A549 treated with ZK216348 at 1 μM for 4 hours (cell line): ENCODE measurements at places on chromosomes 4 and X. TPM values are rescaled to one million over a fixed set of nuclear protein-coding genes. Genes with fewer than 3 reads are reported as not detected.

The BANK1 gene
- 0.65 to 1.0 TPM (median 0.73 TPM) in 5 replicates for total RNA-seq

The CFAP299 gene
- total RNA-seq = not detected in 5 replicates

The TMPRSS11B gene
- not detected in 5 replicates for total RNA-seq

The HPGDS gene
- not detected in 5 replicates for total RNA-seq

The MMRN1 gene
- total RNA-seq = not detected in 5 replicates

The SYP gene
- 2.2 to 3.4 TPM (median 3.1 TPM) in 5 replicates for total RNA-seq

The RASL11B gene
- total RNA-seq = 0.08 to 0.14 TPM (median 0.11 TPM) in 3 of 5 replicates, not detected in the others

The SCRG1 gene
- not detected in 5 replicates for total RNA-seq

The TEX11 gene
- total RNA-seq = not detected in 5 replicates

The STK26 gene
- total RNA-seq = 8.1 to 15.1 TPM (median 9.3 TPM) in 5 replicates

The UCHL1 gene
- 924 to 983 TPM (median 929 TPM) in 5 replicates for total RNA-seq

The DCLK2 gene
- total RNA-seq = 8.2 to 10.3 TPM (median 9.8 TPM) in 5 replicates

The COPS4 gene
- 23.0 to 44.3 TPM (median 24.5 TPM) in 5 replicates for total RNA-seq

The NLGN3 gene
- 0.94 to 1.4 TPM (median 1.2 TPM) in 5 replicates for total RNA-seq

The TBC1D9 gene
- total RNA-seq = 5.8 to 7.8 TPM (median 7.3 TPM) in 5 replicates

The FOXP3 gene
- total RNA-seq = 0.11 to 0.19 TPM (median 0.15 TPM) in 4 of 5 replicates, not detected in the other

The HSPA4L gene
- 7.1 to 9.3 TPM (median 7.7 TPM) in 5 replicates for total RNA-seq

The NWD2 gene
- not detected in 5 replicates for total RNA-seq

The GYG2 gene
- total RNA-seq = 3.7 to 4.8 TPM (median 4.0 TPM) in 5 replicates

The DOK7 gene
- total RNA-seq = 0.12 to 0.85 TPM (median 0.41 TPM) in 5 replicates

The RNF128 gene
- 0.07 to 0.12 TPM in 2 of 5 replicates, not detected in the others for total RNA-seq

The EGFL6 gene
- not detected in 5 replicates for total RNA-seq

The AWAT2 gene
- total RNA-seq = not detected in 5 replicates

The IBSP gene
- total RNA-seq = not detected in 5 replicates

The NMU gene
- total RNA-seq = 0.32 to 0.56 TPM (median 0.54 TPM) in 5 replicates

The PPP1R2C gene
- total RNA-seq = not detected in 5 replicates

The SH3RF1 gene
- 7.8 to 11.3 TPM (median 10.9 TPM) in 5 replicates for total RNA-seq

The KCTD8 gene
- total RNA-seq = not detected in 5 replicates

The DMRTC1B gene
- total RNA-seq = 0.13 TPM in 1 of 5 replicates, not detected in the others

The SAGE1 gene
- 0.05 TPM in 1 of 5 replicates, not detected in the others for total RNA-seq

The GDI1 gene
- 77.9 to 119 TPM (median 111 TPM) in 5 replicates for total RNA-seq

The FHIP1A gene
- 0.07 to 0.47 TPM (median 0.18 TPM) in 5 replicates for total RNA-seq

The RPA4 gene
- 0.14 to 0.42 TPM (median 0.23 TPM) in 4 of 5 replicates, not detected in the other for total RNA-seq

The VCX3A gene
- not detected in 5 replicates for total RNA-seq

The QRFPR gene
- total RNA-seq = 0.12 TPM in 1 of 5 replicates, not detected in the others

The OTUD6A gene
- not detected in 5 replicates for total RNA-seq

The ATOH1 gene
- not detected in 5 replicates for total RNA-seq

The H2BW2 gene
- total RNA-seq = not detected in 5 replicates

The TLR1 gene
- 0.17 to 0.81 TPM (median 0.32 TPM) in 5 replicates for total RNA-seq

The SH3D19 gene
- 19.4 to 25.8 TPM (median 24.6 TPM) in 5 replicates for total RNA-seq

The FAM9B gene
- not detected in 5 replicates for total RNA-seq

The SLC25A5 gene
- total RNA-seq = 604 to 771 TPM (median 752 TPM) in 5 replicates

The TLR8 gene
- not detected in 5 replicates for total RNA-seq

The FAM184B gene
- 0.02 to 0.07 TPM (median 0.04 TPM) in 5 replicates for total RNA-seq

The GPRASP1 gene
- total RNA-seq = 0.22 to 0.42 TPM (median 0.34 TPM) in 5 replicates

The TADA2B gene
- 13.6 to 15.6 TPM (median 14.4 TPM) in 5 replicates for total RNA-seq

The HHIP gene
- 0.72 to 1.6 TPM (median 1.3 TPM) in 5 replicates for total RNA-seq

The OPN1MW3 gene
- not detected in 5 replicates for total RNA-seq

The ARR3 gene
- total RNA-seq = not detected in 5 replicates

The BBS12 gene
- 1.7 to 3.3 TPM (median 2.7 TPM) in 5 replicates for total RNA-seq
